ENCODE measurements at places on chromosomes 7 and 10.

- no peak for DNase-seq
Measured at GRCh38 chr7:41459183-41459582, 243.7 kb downstream of the INHBA start.

- DNase-seq: no peak
Measured at GRCh38 chr7:9204571-9204970, 771.2 kb downstream of the NXPH1 start.

GRCh38 chr10:118276204-118276603, 65.9 kb downstream of the FAM204A start:
- DNase-seq: no peak

GRCh38 chr10:87866412-87866974, 3.1 kb downstream of the PTEN start:
- no peak for DNase-seq

- DNase-seq: no peak
Measured at GRCh38 chr10:58648131-58648530, 135.5 kb downstream of the BICC1 start.
